A172 (cell line): ENCODE measurements at places on chromosomes 1 and 21. TPM values are rescaled to one million over a fixed set of nuclear protein-coding genes. Genes with fewer than 3 reads are reported as not detected.

Gene CSF1
- 46.2 and 61.2 TPM in 2 replicates for total RNA-seq

Gene KDF1
- total RNA-seq = not detected in 2 replicates

Gene CELF3
- not detected in 2 replicates for total RNA-seq

Gene GSTM2
- total RNA-seq = 8.9 and 16.9 TPM in 2 replicates

Gene KIF26B
- total RNA-seq = 0.57 and 2.1 TPM in 2 replicates

Gene TRAF5
- total RNA-seq = 9.4 and 9.5 TPM in 2 replicates
